ENCODE measurements at places on chromosomes 6 and 20.
A peak's percentile ranks its signal among the peaks of the same experiment; 100 is the strongest.

DNA sequence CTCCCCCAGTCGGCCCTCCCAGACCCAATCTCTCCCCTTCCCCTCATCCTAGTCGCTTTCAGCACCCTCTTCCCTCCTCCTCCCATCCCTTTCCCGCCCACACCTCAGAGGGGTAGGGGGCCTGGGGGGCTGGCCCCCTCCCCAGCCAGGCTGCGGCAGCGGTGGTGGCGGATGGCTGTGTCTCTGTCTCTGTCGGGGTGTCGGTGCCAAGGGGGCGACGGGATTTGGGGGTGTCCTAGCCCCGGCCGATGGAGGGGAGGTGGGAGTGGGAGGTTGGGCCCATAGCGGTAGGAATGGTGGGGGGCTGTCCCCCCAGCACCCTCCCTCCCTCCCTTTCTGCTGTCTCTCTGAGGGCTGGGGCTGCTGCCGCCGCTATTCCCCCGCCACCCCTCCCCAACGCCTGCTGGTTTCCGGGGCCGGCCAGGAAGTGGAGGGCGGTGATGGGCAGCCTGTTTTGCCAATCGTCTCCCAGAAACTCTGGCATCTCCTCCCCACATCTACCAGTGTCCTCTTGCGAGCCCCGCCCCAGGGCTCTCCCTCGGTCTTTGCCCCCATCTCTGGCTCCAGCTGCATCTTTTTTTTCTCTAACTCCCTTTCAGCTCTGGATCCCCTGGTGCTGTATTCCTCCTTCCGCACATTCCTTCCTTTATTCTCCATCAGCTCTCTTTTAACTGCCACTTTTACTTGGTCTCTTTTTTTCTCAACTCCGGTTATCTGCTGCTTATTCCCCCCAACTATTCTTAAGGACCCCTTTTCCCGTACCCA is at the start of gene AGPAT1:
TSS of gene AGPAT1 (minus strand) at position 374 of the 765 bp plus-strand sequence. CDS start 4,588 bp downstream, outside the sequence.
- peak; percentile 94 for DNase-seq

DNA sequence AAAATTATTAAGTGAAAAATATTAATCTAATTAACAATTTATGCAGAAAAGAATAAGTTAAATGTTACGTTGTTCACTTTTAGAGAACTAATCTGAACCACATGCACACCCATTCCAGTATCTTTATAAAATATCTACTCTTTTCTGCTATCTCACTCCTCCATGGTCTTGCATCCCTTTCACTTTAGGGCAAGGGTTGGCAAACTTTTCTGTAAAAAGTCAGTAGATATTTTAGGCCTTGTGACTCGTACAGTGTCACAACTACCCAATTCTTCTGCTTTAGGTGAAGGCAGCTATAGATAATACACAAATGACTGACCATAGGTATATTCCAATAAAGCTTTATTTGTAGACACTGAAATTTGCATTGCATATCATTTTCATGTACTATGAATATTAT is 39.7 kb upstream of the SUPT3H start:
- no peak for DNase-seq

GRCh38 chr6:163940705-163941623 is 526.4 kb downstream of the QKI start:
- DNase-seq = no peak

GRCh38 chr6:163036160-163036645 is 308.4 kb downstream of the PACRG start:
- DNase-seq = no peak

GRCh38 chr6:120260636-120261035 is 911.1 kb upstream of the MAN1A1 start:
- DNase-seq = no peak

GRCh38 chr6:89975991-89976693 is 81.9 kb downstream of the GJA10 start:
- no peak for DNase-seq

GRCh38 chr20:36670665-36671357 is 24.8 kb upstream of the SLA2 start:
- DNase-seq = no peak

GRCh38 chr20:23332467-23332866 is 18.1 kb upstream of the NXT1 start:
- no peak for DNase-seq

DNA sequence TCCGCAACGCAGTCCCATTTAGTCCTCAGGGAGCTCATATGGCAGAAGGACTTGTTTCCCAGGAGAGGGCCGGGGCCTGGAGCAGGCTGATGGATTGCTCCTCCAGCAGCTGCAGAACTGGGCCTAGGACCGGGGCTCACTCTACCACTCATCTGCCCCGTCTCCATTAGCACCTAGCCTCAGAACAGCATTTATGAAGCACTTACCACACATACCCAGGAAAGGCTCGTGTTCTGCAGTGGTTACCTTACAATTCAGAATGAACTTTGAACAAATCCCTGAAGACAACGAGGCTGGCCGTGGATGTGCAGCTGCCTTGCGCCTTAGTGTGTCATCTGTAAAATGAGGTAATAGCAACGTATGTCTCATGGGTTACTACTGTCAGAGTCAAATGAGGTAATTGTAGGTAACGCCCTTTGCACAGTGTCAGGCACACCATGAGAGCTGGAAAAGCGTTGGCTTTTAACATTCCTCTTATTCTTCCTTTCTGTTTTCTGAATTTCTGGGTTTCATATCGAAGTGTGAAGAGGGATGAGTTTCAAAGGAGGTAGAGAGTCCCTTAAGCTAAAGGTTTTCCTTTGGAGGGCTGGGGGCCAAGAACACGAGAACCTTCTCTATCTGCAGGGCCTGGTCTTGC is 46.3 kb upstream of the CD93 start:
- DNase-seq = no peak

- DNase-seq = no peak
Observed at GRCh38 chr20:45230631-45231030, 9.5 kb downstream of the SEMG2 start.

DNA sequence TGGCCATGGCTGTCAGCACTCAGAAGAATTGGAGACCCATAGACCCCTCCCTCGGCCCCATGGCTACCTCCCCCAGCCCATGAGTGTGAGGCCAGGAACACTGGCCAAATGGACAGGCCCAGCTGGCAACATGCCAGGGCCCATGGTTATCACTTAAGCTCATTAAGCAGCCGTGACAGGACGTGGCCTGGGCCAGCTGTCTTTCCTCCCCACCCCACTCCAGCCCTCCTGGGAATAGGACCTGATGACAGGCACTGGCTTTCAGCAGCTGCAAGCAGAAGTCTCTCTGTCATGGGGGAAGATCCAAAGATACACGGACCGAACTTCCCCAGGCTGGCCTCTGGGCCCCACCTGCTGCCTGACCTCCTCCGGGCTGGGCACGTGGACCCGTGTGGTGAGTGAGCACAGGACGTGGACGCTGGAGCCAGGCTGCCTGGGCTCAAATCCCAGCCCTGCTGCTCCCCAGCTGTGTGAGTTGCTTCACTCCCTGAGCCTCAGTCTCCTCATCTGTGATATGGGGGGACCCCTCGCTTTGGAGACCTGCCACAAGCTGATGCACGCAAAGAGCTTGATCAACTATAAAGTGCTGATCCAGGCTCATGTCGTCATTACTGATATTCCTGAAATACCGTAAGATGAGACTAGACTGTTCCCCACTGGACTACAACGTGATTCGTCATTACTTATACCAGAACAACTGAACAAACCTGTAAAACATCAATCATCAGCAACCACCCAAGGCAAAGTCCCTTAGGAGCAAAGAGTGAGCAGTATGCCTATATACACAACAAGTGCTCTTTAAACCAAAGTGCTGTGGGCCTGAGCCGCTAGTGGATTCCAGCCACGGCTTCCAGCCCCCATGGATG is 22.0 kb upstream of the VSTM2L start:
- no peak for DNase-seq

- no peak for DNase-seq
Observed at GRCh38 chr6:127053875-127054235, 64.6 kb upstream of the RSPO3 start.

DNA sequence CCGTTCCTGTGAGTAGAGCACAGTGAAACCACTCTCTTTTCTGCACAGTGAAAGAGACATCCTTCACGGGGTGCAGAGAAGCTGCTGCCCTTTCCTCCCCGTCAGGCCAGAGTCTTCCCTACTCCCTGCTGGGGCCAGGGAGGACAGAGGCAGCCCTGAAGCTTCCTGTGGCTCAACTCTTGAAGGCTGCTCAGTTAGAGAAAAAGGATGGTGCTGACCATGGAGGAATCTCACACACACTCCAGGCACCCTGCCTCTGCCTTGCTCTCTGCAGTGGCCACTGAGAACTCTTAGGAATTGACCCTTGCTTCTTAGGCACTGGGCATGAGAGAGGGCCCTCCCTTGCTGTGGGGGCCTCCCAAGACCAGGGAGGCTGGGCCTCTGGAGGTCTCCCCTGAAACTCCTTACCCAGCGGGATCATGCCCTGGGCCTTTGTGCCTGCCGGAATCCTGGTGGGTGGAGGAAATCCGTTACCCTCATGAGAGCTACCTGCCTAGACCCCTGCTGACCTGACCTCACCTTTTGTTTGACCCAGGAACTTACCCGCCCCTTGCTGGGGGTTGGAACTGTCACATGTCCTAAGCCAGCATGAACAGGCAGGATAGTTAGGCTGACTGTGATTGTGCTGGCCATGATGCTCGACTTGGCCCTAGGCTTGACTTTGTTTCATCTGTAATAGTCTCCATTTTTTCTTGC is 65.0 kb upstream of the CD93 start:
- no peak for DNase-seq

GRCh38 chr6:29818892-29819291 is 8.7 kb upstream of the HLA-G start:
- DNase-seq = no peak

DNA sequence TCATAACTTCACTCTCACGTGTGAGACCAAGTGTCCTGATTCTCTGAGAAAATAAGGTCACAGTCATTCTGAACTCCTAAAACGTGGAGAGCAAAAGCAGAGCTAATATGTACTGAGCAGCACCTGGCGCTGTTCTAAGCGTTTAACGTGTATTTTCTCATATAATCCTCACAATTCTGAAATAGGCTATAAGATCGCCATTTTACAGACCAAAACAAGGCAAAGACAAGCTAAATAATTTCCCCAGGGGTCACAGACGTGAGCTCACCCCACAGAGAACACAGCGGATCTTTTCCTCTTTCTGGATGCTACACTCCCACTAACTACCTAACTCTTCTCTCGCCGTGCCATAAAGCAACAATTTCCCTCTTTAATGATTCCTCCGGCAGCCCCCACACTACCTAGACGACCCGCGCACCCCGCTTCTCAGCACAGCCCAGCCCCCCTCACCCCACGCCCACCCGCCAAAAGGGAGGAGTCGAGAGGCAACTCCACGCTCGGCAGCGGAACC is 636 bp downstream of the SUPT3H start:
- DNase-seq = no peak

DNA sequence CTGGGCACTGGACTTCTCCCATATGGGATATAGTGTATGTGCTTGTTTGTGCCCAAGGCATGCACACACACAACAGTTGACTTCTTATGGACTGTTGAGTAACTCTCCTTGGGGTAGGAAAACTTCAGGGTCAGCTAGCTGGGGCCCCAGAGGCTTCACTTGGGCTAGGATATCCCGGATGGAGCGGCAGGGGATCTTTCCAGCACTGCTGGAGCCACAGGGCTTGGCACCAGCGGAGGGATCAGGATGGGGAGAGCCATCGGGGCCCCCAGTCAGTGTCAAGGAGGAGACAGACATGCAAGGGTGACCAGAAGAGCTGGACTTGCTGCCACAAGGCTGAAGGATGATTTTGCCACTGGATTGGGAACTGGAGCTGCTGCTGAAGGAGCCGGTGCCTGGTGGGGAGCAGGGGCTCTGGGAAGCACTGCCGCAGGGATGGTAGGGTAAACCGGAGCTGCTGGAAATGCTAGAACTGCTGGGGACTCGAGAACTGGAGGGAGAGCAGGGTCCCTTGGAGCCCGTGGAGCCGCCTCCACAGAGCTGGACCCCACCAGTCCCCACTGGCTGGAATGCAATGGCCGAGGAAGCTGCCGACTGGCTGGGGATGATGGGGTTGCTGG is 1.5 kb downstream of the PSORS1C1 start:
- no peak for DNase-seq

GRCh38 chr6:132261354-132261753 is 139.9 kb downstream of the MOXD1 start:
- DNase-seq = no peak

GRCh38 chr6:99991955-99992354 is 2.1 kb downstream of the MCHR2 start:
- DNase-seq = no peak

- peak; percentile 98 for DNase-seq
Observed at GRCh38 chr6:133551847-133552341, 310.7 kb downstream of the EYA4 start.

DNA sequence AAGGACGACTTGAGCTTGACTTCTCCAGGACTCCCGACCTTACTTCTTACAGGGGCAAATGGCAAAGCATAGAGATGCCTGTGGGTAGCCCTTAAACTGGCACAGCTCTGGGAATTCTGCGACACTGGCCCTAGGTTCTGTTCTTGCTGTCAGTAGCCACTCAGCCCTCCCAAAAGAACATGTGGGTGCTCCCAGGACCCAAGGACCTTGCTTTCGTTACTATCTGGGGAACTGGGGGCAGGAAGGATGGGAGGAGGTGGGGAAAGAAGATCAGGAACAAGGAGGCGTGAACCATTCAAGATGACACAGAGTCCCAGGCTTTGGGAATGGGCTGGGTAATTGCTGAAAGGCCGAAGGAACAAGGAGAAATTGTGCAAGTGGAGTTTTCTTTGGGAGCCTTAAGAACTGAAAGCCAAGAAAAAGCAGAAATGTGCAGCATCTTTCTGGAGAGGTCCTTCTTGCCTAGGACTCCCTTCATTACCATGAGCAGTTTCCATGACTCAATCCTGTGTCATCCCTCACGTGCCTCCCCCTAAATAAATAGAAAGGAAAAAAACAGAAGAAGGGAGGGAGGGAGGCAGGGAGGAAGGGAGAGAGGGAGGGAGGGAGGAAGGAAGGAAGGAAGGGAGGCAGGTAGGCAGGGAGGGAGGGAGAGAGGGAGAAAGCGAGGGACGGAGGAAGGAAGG is 284.6 kb upstream of the FOXQ1 start:
- peak; percentile 55 for DNase-seq

DNA sequence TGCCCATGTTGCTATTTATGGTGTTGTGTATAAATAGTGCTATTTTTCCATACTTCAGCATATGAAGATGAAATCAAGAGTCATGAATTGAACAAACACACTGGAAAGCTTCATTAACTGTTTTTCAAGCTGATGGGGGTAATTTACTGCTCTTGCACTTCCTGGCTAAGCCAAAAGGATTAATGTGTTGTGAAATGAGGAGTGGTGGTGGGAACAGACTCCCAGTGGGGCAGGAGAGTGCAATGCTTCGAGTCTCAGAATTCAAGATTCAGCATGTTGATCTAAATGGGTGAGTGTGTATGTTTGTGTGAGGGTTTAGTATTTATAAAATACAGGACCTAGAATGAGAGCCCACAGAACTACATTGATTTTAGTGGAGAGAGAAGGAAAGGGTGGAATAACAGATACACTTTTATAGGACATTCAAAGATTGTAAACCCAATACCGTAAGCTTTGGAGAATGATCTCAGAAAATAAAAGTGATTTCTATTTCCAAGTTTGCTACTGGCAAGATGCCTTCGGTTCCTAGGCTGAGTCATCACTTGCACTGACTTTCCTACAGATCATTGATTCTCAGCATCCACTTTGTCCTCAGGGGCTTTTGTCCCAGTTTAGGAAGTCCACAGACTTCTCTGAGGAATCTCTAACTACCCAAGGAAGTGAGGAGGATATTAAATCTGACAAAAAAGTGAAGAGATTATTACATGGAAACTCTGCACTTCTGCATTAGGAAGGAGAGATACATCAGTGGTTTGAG is 303.6 kb downstream of the TRDN start:
- DNase-seq = no peak
